ENCODE measurements at places on chromosomes 1 and 21.

DNA sequence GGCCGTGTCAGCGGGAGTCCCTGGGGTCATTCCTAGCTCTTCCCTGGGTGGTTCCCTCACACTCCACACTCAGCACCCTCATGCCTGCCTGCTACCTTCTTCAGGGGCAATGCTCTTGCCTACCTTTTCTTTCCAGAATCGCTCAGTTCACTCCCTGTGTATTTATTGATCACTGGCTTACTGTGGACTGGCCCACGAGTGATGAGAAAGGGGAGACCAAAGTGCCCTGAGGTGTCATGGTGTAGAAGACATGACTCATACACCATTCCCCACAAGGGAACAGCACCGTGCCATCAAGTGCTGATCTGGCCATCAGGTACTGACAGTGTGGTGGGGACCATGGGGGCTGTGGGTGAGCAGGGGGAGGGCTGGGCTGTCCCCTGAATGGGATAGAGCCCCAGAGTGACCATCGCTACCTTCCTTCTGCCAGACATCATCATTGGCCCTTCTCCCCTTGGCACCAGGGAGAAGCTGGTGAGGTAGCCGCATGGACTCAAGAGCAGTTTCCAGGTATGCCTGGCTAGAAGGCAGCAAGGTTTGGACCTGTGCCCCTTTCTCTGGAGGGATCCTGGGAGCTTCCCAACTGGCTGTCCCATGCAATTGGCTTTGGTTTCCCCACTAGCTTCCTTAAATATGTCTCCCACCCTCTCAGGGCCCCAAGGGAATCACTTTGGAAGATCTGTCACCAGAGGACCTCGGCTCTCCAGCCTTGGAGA is 17.2 kb upstream of the LRRN2 start:
- DNase-seq = no peak

DNA sequence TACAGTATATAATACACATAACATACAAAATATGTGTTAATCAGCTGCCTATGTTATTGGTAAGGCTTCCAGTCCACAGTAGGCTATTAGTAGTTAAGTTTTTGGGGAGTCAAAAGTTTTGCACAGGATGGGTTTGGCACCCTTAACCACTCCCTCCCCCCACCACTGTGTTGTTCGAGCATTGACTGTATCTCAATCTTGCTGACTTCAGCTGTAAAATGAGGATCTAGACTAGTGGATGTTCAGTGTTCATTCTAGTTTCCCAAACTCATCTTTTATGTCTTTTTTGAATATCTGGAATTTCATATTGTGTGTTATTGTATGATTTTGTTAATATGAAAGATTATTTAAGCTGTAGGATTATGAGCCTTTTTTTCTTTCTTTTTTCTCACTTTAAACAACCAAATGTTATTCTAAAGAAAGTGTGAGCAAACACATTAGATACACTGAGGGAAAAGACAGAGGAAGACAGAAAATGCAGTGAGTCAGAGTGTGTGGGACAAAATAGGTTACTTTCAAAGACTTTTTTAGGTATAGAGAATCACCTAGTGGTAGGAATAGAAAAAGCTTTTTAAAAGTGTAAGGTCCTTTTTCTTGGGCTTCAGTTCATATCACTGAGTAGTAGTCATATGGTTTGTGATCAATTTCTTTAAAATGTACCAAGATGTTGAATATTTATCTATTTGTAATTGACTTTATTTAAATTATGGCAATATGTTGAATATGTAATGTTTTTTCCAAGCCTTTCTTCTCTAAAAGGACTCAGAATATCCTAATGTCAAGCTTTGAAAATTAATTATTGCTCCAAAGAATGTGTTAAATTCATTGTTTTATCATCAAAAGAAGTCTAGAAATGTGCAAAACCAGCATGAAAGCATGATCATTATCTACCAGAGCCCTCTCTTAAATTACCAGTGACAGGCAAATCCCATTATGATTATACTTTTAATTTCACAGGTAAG is 17.9 kb upstream of the CENPF start:
- DNase-seq = no peak

DNA sequence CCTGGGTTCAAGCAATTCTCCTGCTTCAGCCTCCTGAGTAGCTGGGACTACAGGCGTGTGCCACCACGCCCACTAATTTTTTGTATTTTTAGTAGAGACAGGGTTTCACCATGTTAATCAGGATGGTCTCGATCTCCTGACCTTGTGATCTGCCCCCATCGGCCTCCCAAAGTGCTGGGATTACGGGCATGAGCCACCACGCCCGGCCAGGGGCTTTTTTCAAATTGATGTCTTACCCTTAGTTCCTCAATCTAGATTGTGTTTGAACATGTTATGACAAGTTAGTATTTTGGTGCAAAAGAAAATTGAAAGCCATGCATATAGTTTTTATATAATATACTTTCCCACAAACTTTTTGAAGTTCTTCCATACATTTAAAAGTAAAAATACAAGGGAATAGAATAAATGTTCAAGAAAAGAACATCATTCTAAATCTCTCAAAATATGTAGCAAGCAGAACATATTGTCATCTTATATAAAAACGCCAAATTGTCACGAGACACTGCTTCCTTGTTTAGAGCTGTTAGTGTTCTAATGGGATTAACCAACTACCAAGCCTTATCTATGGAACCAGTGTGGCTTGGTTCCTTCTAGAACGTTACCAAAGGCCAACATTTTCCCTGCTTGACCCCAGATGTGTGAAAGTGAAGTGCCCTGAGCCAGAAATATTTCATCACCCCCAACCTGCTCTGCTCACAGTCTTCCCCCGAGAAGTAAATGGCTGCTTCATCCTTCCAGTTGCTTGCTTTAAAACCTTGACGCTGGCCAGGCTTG is 9.5 kb upstream of the PLEKHM2 start:
- no peak for DNase-seq

GRCh38 chr1:59915516-59915915 is 11.1 kb downstream of the CYP2J2 start:
- no peak for DNase-seq

- no peak for DNase-seq
Observed at GRCh38 chr1:55033265-55033614, 6.1 kb upstream of the PCSK9 start.

GRCh38 chr1:53180951-53181350 is 15.7 kb upstream of the CPT2 start:
- no peak for DNase-seq

- no peak for DNase-seq
Observed at GRCh38 chr1:6519935-6520671, 28.6 kb upstream of the PLEKHG5 start.

GRCh38 chr1:208007938-208008342 is 97.0 kb upstream of the CD34 start:
- no peak for DNase-seq

- DNase-seq = no peak
Observed at GRCh38 chr1:59565611-59566410, 248.9 kb upstream of the HOOK1 start.

DNA sequence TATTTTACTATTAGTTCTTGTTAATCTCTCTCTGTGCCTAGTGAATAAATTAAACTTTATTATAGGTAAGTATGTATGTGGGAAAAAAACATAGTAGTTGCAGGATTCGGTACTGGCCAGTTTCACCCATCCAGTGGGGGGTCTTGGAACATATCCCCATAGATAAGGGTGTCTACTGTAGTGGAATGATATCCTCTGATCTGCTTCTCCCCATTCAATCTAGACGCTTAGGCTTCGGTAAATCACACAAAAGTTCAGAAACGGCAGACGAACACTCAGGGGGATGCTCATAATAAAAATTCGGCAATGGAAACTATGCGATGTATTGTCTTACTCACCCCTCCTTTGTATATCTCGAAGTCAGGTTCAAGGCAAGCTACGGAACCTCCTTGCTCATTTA is 232.9 kb upstream of the COA6 start:
- no peak for DNase-seq

DNA sequence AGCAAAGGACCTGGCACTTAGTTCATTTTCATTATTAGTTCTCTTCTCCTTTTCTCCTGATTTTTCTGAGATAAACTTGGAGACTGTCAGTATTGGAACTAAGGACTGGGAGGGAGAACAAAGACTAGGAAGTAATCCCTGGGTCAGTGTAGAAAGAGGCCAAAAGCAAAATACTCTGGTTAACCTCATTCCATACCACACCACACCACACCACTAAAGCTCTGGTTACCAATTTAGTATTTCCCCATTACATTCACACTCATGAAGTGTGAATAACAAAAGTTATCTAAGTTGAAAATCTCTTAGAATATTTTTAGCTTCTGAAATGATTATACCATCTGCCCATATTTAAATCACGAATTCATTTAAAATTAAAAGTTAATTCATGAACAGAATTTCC is 68.9 kb upstream of the DMRTA2 start:
- DNase-seq = no peak

DNA sequence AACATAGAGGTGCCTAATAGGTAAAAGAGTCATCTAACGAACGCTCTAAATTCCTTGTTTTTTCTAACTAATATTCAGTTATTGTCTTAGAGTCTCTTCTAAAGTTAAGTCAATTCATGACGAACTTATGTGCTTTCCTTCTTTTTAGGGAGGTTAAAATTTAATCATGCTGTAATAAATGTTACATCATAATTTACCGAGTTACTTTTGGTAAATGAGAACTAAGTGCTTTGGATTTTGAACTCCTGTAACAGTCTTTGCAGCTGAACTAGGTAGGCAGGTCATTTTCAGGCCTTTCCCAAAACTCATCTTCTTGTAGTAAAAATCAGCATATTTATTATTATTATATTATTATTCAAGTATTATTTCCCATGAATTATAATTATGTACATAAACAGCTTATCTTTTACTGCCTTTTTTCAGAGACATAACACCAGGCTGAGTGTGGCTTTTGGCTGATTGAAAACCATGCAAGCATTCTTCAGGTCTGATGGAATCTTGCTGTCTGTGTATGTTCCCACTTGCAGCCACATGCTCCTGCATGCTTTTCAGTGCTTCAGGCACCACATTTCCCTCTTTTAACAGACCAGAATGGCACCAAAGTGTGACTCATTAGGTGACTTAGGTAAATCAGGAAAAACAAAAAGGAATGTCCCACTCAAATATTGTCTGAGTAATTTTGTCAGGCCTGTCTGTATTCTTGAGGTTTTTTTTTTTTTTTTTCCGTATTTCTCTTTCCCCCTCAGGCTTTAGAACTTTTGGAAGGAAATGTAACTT is 81.0 kb upstream of the CD55 start:
- no peak for DNase-seq

- no peak for DNase-seq
Observed at GRCh38 chr1:221527302-221527701, 214.6 kb downstream of the DUSP10 start.

- no peak for DNase-seq
Observed at GRCh38 chr1:91402023-91402422, 2.6 kb downstream of the HFM1 start.

DNA sequence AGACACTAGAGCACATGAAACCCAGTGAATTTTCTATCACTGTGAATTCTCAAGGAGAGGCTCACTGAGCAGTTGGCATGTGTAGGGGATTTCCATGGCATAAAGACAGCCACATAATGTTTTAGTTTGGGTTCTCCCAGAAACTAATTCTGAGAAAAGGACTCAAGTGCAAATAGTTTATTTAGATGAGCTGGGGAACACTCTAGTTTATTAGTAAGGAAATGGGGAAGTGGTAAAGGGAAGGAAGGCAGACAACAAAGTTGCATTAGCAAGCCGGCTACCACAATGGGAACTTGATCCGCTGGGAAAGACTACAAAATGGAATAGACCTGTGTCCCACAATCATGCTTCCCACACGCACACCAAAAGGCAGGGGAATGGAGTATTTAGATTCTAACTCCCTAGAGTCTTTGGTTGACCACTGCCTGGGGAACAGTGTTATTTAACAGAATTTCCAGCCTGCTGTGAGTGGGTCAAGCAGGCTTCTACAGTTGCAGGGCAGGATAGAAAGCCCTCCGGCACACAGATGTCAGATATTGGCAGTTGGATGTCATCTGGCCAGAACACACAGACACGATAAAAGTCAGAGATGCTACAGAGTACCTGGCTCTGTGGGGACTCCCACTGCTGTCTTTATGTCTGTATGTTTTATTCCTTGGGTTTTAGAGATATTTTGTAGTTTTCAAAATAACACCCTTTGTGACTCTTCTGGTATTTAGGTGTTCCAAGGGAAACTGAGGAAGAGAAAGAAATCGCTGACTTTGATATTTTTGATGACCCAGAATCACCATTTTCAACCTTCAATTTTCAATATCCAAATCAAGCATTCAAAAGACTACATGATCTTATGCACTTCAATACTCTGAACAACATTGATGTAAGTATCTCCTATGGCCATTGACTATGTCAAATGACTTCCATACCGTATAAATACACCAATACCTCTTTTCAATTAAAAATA is 150.1 kb downstream of the PLA2G4A start:
- no peak for DNase-seq

DNA sequence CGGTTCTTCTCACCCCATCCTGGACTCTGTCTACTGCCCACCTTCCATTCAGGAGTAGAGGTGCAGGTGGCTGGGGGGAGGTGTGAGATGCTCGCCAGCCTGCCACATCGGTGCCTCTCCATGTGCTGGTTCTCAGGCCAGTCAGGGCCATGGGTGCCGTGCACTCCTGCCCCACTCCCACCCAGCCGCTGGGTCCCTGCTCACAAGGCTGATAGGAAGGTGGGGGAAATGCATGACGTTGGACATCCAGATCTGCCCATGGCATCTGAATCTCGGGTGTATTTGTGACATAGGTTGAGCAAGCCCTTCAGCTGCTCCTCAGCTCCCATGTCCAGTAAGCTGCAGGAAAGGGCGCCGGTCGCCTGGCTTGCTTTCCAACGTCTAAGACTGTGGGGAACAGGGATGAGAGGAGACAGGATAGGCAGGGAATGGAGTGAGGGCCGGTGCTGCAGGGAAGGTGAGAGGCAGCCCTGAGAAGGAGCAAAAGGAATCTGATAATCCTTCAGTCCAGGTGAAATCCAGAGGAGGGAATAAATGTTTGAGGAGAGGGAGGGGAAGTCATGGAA is 11.8 kb downstream of the S100A7A start:
- DNase-seq = no peak

- DNase-seq = no peak
Observed at GRCh38 chr21:37711836-37712568, 204.3 kb downstream of the KCNJ6 start.

DNA sequence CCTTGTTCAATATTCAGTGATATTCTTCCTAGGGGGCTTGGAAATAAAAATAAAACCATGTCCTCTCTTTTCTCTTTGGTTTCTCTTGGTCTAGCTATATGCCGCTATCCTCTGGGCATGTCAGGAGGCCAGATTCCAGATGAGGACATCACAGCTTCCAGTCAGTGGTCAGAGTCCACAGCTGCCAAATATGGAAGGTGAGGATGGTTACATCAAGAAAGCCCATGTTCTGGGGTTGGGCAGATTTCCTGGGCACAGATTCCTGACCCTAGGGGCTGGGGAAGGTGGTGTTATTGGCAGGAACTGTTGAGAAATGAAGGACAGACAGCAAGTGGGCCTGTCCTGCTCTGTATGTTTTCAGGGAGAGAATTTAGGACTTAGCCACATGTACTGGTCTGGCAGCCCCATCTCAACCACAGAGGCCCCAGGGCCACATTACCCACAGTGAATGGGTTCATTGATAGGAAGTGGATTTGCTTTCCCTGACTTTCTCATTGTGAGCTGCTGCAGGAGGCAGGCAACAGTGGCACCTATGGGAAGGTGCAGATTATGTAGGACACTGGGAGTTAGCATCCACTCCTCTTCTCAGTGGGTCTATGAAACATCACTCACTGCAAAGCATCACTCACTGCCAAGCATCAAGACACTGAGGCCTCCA is 37.4 kb upstream of the HSD17B7 start:
- no peak for DNase-seq
